EH (cell line): ENCODE measurements at places on chromosomes 3 and 15.
A peak's percentile ranks its signal among the peaks of the same experiment; 100 is the strongest.

DNA sequence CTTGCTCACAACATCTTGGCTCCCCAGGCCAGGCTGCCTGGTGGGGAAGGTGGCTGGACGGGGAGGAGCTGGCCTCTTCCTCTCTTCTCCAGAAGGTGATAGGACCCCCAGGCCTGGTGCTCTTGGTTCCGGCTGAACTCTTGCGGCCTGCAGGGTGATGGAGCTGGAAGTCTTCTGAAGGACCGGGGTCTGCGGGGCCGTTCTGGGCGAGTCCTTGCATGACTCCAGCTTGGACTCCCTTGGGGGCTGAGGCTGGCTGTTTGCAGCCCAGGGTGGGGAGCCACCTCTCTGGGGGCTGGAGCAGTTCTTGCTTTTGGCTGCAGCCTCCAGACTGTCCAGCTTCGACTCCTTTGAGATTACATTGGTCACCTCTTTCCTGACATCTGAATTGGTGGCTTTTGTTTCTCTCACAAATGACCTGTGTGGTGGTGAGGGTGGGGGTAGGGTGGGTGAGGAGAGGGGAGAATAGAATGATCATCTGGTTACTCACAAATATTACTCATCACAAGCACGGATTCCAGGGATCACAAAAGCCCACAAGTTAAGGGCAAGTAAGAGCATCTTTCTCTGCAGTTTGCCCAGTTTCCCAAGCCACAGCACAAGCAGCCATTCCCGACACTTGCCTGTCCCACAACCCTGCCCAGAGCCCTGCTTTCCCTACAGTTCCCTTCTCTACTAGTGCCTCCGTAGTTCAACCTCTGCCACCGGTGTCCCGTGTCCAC, 149.1 kb upstream of the HACD2 start:
- DNase-seq, result peak; percentile 97

DNA sequence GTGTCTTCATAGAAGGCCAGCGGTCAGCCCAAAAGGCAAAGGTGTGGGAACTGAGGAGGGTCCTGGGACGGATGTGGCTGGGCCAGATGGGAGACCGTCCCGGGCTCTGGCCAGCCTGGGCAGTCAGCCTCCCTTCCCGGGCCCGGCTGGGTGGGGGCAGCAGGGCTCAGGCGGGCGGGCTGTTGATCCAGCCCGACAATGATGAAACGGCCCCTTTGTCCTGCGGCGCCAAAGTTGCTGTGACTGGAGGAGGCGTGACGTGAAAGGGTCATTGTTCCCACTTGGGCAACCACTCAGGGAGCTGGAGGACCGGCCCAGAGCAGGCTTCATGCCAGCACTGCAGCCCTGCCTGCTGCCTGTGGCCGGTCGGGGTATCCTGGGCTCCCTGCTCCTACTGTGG, 16.5 kb downstream of the DUSP7 start:
- no peak for DNase-seq

DNA sequence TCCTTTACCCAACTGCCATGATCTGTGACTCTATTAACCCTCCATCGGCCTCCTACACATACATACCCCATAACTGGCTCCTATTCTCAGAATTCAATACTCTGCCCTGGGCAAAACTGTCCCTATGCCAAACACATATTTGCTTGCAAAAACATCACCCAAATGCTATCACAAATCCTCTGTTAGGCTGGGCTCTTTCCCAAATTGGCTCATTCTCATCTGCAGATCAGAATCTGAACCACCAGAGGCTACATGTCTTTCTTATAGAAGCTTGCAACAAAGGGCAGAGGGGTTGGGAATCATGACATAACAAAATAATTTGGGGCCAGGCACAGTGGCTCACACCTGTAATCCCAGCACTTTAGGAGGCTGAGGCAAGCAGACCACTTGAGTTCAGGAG, 45.4 kb upstream of the GOLM2 start:
- peak; percentile 25 for DNase-seq

GRCh38 chr3:124883766-124884473, 3.2 kb downstream of the ITGB5 start:
- peak; percentile 66 for DNase-seq

DNA sequence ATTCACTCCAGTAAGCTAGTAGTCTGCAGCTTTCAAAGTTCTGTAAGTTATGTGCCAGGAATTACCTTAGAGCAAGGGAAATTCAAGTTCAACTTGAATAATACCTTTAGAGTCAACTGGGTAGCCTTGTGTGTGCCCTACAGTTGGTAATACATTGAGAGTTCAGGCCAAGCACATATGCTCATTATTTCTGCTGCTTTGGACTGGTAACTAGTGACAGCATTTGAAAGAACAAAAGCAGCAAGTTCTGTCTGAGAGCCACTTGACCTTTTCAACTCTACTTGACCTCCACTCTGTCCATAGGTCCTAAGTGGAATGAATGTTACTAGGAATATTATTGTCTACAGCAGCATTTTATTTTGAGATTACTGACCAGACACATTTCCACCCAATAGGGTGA, 723.5 kb downstream of the NLGN1 start:
- no peak for DNase-seq
